ENCODE measurements at places on chromosomes 11 and 22.

DNA sequence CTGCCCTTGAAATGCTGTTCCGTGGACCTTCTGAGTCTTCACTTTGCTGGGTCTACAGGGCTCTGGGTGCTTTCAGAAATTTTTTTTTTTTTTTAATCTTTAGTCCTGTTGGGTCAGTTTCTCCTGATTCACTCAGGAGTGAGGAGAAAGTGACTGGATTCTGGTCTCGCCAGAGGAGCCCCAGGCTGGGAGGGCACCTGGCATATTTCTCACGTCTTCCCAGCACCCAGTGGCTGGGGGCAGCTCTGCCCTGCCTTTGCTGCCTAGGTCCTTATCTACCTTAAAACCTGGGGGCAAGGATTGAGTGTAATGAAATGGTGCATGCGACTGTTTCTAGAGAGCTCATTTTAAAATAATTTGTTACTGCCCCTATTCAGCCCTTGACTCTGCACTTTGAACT is 23.3 kb downstream of the SAMM50 start:
- no peak for DNase-seq

- DNase-seq: no peak
Observed at GRCh38 chr11:112581747-112582146, 321.1 kb upstream of the PLET1 start.

- DNase-seq: peak; percentile 77
Observed at GRCh38 chr22:25110846-25111578, 88.6 kb upstream of the CRYBB3 start.

DNA sequence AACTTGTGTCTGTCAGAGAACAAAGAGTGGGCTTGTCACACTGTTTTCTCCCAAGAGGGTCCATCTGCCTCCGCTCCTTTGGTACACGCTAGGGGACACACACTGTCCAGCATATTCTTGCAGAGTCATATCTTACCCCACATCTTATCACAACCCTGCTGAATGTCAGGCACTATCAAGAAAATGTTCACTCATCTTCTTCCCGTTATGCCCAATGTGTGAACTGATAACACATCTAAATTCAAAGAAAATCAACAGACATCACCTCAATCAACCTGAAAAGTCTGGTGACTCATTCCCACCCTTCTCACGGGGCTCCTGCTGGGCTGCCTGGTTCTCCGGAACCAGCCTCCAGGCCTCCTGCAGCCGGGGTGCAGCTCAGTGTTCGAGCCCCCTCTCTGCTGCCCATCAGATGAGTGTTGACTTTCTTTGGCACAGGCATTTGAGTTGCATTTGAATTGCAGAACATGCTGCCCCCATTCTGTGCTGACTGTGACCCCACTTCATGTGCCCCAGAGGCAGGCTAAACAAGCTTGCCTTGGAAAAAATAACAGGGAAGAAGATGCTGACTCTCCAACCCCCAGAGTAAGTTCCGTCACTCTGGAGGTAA is 19.4 kb downstream of the GRAP2 start:
- DNase-seq: no peak

- no peak for DNase-seq
Observed at GRCh38 chr11:120877746-120878365, 146.0 kb upstream of the TBCEL start.

GRCh38 chr22:50341977-50342650 is 1.0 kb upstream of the PPP6R2 start:
- peak; percentile 92 for DNase-seq

DNA sequence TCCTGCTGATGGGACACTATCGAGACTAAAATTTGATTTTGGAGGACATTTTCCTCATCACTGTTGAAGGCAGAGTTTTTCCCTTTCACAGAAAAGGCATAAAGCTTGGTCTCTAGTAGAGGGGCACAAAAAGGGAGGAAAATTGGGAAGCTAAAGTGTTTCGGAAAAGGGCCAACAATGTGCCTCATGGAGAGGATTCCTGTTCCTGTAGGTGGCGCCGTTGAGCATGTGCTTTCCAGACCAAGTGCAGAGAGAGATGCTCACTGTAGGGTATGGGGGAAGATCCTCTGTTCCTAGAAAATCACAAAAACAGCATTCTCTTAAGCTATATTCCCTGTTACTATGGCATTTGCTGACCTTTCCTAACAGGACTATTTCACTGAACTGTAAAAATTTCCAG is 18.4 kb upstream of the OR4C5 start:
- DNase-seq: no peak

- no peak for DNase-seq
Observed at GRCh38 chr11:41050791-41051190, 408.7 kb downstream of the LRRC4C start.

GRCh38 chr11:28483072-28483867 is 375.1 kb downstream of the METTL15 start:
- no peak for DNase-seq

DNA sequence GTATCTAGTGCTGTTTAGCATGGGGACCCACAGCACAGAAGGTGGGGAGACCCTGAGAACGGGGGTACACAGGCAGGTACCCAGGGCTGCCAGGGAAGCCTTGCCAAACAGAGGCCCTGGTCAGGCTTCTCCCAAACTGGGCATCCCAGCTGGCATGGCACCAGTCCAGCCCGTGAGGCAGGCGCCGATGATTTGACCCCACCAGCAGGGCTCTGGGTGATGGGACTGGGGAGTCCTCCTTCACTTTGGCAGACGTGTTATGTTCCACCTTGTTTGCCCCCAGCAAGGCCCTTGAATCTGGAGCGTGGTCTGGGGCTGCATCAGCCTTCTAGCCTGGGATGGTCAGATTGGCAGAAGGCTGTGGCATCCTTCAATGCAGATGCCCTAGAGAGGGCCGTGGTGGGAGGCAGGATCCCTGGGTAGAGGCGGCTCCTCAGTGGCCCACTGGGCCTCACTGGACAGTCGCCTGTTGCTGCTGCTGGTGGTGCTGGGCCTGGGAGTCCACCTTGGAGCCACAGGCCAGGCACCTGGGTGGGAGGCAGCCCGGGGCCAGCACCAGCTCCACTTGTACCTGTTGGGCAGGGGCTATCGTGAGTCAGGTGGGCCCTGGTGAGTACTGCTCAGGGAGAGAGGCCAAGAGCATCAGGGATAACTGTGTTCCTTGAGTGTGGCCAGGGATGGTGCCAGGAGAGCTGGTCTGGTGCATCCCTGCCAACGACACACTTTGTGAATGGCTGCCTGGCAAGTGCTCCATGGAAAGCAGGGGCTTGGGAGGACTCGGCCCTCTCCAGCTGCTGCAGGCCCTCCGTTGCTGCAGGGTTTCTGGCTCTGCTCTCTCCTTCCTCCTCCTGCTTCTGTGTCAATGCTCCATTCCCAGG is 3.3 kb downstream of the ADORA2A start:
- DNase-seq: no peak

DNA sequence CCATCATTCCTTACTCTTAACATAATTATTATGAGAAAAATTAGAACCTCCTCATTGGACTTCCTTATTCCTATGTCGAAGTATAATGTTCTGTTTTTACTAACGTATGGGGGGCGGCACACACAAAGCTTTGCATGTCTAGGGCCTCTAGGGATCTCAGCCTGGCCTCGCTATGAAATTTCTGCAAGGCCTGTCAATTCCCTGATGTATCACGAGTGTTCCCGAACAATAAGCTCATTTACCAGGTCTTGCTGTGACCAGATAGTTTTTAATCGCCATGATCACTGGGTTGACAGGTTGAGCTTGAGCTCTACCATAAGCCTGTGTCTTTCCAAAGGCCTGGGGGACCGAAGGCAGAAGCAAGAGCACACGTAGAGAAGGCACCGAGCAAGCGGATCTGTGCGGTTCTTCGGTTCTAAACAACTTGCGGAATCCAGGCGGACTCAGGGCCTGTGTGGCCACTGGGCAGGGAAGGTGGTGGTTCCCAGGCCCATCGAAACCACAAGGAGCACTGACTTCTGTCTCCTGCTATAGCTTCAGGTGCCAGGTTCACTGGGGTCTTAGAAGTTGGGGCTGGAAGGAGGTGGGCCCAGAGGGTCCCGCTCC is 10.4 kb upstream of the FXYD2 start:
- no peak for DNase-seq

GRCh38 chr11:69770540-69770939 is 4.6 kb downstream of the FGF4 start:
- DNase-seq: no peak

DNA sequence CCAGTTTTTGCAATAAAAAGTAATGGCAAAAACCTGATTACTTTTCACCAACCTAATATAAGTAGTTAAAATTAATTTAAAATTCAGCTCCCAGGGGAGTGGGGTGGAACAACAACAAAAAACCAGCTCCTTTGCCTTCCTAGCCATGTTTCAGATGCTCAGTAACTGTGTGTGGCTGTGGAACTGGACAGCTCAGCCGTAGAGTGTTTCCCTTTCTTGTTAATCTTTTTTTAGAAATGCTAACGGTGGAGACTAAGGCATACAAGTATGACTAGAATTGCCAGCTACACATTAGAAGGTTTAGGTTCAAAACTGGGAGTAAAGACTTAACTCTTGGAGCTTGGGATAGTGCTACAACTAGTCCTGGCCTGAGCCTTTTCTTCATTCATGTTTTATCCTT is 45.0 kb downstream of the PPP6R3 start:
- DNase-seq: no peak

GRCh38 chr22:33035272-33035863 is 22.8 kb downstream of the SYN3 start:
- no peak for DNase-seq

GRCh38 chr22:48603621-48604320 is 1223.9 kb downstream of the BRD1 start:
- peak; percentile 34 for DNase-seq
